Activated CD8-positive, alpha-beta memory T cell treated with anti-CD3 and anti-CD28 coated beads for 4 hours (primary cell): ENCODE measurements at places on chromosomes 1 and 21.

- DNase-seq = no peak
These were observed 66.6 kb downstream of the UBIAD1 start for GRCh38 chr1:11339346-11340232.

DNA sequence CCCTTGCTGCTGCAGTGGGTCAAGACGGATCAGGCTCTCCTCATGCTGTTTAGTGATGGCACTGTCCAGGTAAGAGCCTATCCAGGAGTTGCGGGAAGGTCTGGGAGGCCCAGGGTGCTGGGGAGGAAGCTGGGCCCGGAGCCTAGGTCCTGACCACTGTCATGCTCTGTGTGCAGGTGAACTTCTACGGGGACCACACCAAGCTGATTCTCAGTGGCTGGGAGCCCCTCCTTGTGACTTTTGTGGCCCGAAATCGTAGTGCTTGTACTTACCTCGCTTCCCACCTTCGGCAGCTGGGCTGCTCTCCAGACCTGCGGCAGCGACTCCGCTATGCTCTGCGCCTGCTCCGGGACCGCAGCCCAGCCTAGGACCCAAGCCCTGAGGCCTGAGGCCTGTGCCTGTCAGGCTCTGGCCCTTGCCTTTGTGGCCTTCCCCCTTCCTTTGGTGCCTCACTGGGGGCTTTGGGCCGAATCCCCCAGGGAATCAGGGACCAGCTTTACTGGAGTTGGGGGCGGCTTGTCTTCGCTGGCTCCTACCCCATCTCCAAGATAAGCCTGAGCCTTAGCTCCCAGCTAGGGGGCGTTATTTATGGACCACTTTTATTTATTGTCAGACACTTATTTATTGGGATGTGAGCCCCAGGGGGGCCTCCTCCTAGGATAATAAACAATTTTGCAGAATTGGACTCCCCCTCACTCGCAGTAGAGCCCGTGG is 1.7 kb downstream of the DYNLT4 start:
- no peak for DNase-seq

- DNase-seq = no peak
These were observed 86.7 kb upstream of the CLDN14 start for GRCh38 chr21:36566644-36567043.

DNA sequence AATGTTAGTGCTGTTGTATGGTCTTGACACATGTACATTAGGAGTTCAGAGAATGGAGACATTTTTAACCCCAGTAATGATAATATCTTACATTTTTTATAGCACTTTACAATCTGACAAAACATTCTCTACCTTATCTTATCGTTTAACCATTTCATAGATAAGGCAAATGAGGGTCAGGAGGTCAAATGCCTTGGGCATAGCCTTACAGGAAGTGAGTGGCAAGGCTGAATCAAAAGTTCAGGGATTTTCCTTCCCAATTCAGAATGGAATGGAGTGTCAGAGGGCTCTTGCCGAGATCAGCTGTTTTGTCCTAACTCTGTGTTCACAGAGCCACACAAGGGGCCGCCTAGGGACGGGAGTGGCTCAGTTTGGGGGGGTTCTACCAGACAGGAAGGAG is 57.6 kb upstream of the AK4 start:
- DNase-seq = no peak

DNA sequence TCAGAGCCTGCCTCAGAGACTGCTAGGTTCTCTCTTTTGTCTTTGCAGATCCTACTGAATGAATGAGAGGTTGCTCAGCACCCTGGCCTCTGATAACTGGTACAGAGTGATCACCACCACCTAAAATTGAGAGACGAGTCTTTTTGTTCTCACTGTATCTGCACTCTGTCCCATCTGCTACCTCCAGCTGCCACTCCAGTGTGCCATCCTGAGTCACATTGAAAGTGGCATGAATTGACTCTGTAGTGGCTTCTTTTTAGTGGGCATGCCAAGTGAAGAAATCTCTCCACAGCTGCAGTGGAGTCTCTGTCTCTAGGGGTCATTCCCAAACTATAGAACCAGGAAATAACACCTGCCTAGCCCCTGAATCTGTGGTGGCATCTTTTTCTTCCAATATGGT is 14.7 kb downstream of the CAMK1G start:
- no peak for DNase-seq

DNA sequence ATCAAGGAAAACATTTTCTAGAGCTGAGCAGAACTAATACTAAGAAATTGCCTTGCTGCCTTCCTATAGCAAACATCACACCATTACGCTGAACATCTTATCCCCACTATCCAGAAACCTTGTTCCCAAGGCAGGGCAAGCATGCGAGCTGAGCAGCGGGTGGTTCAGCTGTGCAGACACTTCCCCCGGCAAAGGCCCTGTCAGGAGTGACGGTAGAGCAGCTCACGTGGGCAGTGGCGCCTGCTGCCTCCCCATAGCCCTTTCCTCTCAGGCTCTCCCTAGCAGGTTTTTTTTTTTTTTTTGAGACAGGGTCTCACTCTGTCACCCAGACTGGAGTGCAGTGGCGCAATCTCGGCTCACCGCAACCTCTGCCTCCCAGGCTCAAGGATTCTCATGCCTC is 13.7 kb upstream of the ANGPTL7 start:
- no peak for DNase-seq

DNA sequence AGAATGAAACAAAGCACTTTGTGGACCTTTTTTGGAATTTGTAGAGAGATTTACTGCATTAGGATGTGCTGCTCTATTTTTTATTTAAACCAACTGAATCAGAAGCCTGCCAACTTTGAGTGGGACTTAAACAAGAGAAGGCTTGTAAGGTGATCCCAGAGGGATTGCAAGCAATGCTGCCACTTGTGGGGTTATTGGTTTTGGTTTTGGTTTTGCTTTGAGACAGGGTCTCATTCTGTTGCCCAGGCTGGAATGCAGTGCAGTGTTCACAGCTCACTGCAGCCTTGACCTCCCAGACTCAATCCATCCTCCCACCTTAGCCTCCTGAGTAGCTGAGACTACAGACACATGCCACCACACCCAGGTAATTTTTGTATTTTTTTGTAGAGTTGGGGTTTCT is 32.2 kb upstream of the GNG5 start:
- no peak for DNase-seq

DNA sequence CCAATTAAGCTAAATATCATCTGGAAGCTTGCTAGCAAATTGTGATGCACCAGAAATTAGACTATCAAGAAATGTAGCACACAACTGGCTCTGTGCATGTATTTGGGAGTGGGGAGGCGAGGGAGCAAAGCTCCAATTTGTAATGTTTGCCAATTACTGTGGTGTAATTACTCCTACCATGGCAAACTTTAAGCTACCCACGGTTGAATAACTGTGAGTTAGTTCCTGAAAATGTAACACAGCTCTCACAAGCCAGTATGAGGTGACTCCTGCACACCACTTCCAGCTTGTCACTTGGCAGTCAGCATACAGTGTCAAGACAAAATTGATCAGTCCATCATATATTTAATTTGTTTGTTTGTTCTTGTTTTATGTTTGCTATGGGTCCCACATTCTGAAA is 141.2 kb downstream of the TM2D1 start:
- no peak for DNase-seq
